CD4-positive, alpha-beta T cell treated with Interleukin-4 for 4 hours (primary cell): ENCODE measurements at places on chromosomes 13 and 19.

GRCh38 chr13:112525356-112525945 lies 62.5 kb downstream of the TUBGCP3 start:
- no peak for DNase-seq

DNA sequence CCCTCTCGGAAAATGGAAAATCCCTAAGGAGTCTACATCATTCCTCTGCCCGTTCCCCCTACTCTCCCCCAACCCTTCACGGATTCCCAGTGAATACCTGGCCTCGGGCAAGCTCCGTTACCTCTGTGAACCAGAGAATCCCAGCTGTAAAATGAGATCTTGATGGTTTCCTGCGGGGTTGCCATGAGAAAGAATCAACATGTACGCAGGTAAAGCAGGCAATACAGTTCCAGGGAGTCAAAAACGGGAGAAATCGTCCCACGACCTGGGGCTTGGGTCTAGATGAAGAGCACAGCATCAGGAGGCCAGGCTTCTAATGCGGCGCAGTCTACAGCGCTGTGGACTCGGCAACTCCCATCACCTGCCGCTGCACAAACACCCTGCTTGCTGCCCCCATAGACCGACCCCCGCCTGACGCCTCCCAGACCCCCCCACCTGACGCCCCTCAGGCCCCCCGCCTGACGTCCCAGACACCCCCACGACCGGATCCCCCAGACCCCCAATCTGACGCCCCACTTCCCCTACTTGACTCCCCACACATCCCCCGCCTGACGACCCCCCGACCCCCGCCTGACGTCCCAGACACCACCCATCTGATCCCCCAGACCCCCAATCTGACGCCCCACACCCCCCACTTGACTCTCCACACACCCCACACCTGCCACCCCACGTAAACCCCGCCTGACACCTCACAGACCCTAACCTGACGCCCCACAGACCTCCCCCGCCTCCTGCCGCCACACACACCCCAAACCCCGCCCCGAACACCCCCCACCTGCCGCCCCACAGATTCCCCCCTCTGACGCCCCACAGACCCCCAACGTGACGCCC lies 680 bp downstream of the LIG4 start:
- DNase-seq = no peak

DNA sequence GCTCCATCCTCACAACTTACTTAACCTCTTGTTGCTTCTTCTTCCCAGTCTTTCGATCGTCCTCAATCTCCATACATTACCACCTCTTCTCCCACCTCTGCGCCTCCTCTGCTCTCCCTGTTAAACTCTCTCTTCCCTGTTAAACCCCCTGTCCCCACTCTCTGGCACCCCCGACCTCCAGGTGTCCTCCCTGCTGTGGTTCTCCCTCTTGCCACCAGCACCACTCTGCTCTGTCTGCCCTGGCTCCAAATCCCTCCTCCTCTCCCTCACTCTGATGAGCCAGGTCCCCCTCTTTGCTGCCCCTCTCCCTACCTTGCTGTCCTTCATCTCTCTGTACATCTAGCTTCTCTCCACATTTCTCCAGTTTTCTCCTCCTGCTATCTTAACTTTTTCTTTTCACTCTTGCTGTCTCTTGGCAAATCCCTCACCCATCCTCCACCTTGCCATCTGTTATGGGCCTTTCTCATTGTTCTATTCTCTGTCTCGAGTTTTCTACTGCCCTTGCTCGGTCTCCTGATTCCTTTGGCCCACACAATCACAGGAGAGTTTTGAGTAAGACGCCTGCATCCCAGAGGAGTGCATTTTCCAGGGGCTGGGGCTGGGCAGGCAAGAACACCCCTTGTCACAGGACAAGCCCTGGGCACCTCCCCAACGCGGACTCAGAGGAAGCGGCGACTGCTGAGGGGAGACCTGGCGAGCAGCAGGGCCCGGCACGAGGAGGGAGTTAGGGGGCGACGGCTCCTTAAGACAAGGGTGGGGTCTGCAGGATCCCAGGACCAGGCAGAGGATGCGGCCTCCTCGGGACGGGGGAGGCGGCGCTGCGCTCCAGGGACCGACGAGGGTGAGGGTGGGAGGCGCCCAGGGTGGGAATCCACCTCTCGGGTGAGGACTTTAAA lies 21.4 kb upstream of the ERVV-1 start:
- DNase-seq = no peak

DNA sequence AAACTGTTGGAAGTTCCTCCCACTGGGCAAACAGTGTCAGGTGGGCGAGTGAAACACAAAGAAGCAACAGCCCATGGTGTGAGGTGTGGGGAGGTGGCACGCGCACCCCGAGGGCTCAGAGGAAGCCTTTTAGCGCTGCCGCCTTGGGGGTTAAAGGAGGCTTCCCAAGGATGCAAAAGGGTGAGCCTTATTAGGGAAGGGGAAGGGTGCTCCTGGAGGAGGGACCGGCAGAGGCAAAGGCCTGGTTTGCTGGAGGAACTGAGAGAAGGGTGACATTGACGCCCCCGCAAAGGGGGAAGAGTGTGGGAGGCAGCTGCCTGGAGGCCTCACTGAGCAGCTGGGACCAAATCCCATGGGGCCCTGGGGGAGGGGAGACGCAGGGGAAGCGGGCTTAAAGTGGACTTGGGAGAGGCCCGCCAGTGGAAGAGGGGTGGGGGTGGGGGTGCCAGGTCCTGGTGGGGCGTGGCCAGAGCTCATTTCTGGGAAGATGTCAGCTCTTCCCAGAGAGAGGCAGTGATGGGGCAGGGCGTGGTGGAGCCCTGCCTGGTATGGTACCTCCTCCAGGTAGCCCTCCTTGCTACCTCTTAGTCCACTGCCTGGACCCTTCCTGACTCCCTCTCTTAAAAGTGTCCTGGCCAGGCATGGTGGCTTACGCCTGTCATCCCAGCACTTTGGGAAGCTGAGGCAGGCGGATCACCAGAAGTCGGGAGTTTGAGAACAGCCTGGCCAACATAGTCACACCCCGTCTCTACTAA lies 12.0 kb upstream of the FCHO1 start:
- no peak for DNase-seq

- no peak for DNase-seq
Observed at GRCh38 chr13:36207672-36208071, 6.7 kb downstream of the SOHLH2 start.

DNA sequence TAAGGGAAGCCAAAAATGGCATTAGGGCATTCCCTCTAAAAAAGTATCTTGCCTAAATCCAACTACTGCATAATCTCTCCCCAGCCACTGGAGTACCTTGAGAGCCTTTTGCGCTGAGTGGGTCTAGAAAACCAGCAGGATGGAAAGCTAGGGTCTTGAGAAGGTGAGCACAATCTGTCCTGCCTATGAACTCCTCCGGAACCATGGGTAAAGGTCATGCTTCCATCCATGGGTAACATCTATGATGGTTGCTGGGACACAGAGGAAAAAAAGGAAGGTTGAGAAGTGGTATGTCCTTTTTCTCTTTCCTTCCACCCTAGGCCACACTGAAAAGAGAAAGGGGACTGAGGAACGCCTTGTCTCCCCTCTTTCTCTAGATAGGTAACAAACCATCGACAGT lies 52.4 kb downstream of the ZNF676 start:
- DNase-seq = no peak

- DNase-seq = peak; percentile 11
Observed at GRCh38 chr19:16168465-16169081, 4.8 kb downstream of the CIB3 start.

DNA sequence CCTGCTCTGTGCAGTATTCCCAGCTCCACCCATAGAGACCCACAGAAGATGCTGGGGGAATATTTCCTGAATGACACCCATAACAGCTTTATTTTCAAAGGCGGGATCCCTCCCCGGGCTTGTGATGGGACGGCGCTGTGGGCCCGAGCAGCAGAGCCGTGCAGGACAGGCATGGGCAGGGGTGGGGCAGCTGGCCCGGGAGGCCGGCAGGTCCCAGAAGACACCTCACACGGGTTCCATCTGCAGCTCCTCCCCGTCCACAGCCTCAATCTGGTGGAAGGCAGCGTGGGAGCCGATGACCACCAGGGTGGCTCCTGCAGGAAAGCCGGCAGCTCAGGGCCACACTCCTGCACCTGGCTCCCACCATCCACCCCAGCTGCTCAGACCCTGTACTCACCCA lies 2.5 kb downstream of the RABAC1 start:
- DNase-seq = no peak

DNA sequence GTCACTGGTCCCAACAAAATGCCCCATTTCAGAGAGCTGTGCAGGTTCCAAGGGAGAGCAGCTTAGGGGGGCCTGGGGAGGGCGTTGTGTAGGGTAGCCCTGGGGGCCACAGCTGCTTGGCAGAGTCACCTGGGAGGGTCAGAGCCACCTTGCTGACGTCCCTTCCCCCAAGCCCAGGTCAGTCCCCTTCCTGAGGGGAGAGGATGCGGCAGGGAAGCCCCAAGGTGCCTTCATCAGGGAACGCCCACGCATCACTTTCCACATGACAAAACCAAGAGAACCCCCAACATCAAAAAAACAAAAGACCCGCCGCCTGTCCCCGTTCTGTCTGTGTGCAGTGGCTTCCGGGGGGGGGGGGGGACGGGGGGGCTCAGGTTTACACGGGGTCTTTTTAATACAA lies 5.3 kb upstream of the UQCR11 start:
- DNase-seq = no peak

- DNase-seq = no peak
Observed at GRCh38 chr13:66234159-66234558, 996.0 kb downstream of the PCDH9 start.
